Fibroblast of skin of back (primary cell): ENCODE measurements at places on chromosomes 5 and 9.

DNA sequence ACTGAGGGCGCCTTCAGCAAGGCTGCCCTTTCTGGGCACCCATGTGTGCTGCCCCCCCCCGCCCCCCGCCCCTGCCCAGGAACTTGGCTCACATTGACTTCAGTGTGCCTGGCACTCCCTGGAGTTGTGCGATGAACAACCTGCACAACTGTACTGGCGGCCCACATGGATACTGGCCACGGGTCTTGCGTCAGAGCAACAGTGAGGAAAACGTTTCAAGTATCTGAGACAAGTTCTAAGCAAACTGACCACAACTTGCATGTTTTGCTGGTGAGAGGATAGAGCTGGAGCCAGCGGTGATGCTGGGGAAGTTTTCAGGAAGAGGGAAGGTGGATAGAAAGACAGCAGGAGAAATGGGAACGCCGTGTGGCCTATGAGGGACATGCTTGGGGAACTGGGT is 45.4 kb downstream of the HABP4 start:
- DNase-seq: no peak

GRCh38 chr5:138867011-138867410 is 8.1 kb downstream of the LRRTM2 start:
- DNase-seq: no peak

DNA sequence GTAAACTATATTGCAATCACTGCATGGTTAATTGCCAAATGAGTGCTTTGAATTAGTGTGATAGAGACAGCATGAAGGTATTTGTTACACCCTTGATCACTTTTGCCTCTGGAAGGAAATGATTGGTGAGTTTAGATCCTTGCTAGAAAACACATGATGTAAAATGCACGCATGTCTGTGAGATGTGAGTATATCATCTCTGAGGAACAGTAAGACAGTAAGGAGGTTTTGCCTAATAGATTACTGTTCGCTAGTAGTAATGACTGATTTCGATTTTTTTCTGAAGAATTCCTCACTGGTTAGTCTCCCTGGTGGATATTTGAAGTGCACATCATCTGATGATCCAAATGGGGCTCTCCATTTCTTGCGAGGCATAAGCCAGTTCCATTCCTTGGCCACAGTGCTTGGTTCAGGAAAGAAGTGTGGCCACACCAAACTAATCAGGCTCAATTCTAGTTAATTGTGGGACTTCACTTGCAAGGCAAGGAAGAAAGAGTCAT is 156.4 kb upstream of the ADRA1B start:
- DNase-seq: no peak

DNA sequence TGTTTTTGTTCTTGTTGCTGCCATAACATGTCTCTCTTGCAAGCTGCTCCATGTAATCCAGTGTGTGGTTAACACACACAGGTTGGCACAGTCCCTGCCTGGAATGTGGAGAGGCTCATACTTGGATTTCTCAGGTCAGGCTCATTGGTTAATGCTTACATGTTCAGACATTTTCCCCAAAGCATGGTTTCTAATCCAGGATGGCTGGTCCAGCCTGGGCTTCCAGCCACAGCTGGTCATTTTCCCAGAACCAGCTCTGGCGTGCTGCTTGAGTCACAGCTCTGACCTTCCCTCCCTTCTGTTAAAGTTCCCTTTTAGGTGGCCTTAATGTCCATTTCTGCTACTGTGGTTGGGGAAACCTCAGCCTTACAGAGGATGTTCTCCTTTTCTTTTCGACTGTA is 294.3 kb downstream of the TAF11L14 start:
- DNase-seq: no peak

- DNase-seq: no peak
Observed at GRCh38 chr5:74252044-74252443, 388.5 kb downstream of the ENC1 start.

DNA sequence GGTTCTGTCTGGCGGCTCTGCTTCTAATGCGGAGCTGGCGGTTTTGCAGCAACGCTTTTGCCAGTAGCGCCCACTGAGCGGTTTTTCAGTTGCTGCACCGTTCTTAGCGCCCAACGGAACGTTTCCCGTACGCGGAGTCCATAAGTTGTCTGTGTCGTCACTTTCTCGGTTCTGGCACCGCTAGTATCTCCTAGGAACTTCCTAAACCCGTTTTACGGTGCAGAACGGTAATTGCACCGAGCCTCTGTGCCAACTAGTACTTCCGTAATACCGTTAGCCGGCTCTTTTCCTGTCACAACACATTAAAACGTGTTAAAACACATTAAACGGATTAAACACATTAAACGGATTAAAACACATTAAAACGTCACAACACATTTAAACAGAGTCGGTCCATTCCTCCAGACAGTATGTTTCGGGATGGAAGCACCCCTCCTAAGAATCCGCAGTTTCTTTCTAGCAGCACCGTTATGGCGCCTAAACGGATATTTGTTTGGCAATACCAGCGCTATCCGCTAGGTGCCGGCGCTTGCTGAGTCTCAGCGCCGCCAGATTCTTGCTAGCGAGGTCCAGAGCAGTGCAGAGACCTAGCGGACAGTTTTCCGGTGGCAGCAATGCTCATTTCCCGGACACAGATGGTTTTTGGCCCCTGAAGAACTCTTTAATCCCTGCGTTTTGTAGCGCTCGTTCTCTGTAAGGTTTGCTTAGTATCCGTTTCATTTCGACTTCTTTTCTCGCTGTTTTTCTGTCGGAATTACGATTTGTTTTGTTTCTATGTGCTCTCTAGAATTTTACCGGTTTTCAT is 45.4 kb downstream of the ANXA2R start:
- peak; percentile 92 for DNase-seq

GRCh38 chr5:172361566-172362238 is 78.1 kb upstream of the UBTD2 start:
- DNase-seq: peak; percentile 98
